ENCODE measurements at places on chromosomes 1 and 21.

DNA sequence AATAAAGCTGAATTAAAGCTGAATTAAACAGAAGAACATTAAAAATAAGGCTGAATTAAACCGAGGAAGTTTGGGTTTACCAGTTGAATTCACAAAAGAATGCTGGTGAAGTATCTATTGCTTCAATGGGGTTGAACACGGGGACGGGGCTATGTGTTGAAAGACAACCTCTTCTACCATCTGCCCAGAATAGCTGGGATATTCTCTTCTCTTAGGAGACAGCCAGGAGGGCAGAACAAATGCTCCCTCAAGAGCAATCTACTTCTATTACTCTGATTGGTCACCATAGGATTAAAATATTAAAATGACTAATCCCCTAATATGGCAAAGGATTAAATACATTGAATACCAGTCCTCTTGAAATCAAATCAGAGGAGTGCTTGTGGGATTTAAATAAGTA, 68.4 kb downstream of the LPGAT1 start:
- DNase-seq: no peak

DNA sequence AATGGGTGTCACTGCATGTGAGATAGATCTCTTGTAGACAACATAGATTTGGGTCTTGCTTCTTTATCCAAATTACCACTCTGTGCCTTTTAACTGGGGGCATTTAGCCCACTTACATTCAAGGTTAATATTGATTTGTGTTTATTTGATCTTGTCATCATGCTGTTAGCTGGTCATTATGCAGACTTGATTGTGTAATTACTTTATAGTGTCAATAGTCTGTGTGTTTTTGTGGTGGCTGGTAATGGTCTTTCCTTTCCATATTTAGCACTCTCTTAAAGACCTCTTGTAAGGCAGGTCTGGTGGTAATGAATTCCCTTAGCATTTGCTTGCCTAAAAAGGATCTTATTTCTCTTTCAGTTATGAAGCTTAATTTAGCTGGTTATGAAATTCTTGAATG, 29.6 kb downstream of the ZNF691 start:
- no peak for DNase-seq

- no peak for DNase-seq
These were observed 17.8 kb downstream of the IFFO2 start for GRCh38 chr1:18938707-18939070.

- DNase-seq: no peak
These were observed 32.8 kb upstream of the RHOU start for GRCh38 chr1:228702433-228702832.

GRCh38 chr1:168920456-168921094, 185.9 kb upstream of the ATP1B1 start:
- no peak for DNase-seq

GRCh38 chr1:79896140-79896539, 889.6 kb upstream of the ADGRL4 start:
- DNase-seq: no peak

DNA sequence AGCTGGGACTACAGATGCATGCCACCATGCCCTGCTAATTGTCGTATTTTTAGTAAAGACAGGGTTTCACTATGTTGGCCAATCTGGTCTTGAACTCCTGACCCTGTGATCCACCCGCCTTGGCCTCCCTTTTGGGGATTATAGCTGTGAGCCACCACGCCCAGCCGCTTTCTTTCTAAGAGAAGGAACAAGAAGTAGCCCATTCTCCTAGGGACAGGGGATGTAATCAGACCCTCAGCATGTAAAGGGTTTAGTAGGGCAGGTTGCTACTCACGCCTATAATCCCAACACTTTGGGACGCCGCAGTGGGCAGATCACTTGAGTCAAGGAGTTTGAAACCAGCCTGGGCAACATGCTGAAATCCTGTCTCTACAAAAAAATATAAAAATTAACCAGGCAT, 189.7 kb downstream of the TOMM20 start:
- no peak for DNase-seq

DNA sequence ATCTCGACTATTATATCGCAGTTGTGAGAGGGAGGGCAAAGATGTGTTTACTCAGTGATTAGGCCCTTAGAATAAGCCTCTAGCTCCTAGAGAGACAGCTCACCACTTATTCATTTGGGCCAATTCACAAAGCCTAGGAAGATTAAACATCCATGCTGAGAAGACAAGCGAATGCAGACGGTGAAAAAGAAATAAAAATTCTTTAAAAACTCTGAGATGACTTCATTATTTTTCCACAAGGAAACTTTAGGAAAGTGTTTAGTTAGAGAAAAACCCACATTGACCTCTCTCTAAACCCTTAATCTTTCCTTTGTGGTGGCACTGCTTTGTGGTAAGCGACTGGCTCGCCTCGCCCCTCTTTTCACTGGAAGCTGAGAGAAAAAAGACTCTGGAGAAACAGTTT, 146.8 kb upstream of the DMRTA2 start:
- no peak for DNase-seq

DNA sequence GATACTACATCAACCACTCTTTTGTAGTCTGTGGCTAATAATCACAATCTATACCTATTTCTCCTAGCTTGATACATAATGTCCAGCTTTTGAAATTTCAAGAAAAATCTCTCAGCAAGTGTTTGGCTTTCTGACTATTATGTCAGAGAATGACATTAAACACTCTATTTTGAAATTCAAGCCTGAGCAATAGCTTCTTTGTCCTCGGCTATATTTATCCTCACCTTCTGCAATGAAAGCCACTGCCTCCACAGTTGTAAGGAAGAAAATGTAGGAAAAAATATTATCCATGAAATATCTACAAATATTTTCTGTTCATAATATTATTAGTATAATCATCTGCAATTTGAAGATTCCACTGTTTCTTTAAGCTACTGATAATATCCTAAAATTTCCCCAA, 22.1 kb downstream of the LRRC7 start:
- no peak for DNase-seq

DNA sequence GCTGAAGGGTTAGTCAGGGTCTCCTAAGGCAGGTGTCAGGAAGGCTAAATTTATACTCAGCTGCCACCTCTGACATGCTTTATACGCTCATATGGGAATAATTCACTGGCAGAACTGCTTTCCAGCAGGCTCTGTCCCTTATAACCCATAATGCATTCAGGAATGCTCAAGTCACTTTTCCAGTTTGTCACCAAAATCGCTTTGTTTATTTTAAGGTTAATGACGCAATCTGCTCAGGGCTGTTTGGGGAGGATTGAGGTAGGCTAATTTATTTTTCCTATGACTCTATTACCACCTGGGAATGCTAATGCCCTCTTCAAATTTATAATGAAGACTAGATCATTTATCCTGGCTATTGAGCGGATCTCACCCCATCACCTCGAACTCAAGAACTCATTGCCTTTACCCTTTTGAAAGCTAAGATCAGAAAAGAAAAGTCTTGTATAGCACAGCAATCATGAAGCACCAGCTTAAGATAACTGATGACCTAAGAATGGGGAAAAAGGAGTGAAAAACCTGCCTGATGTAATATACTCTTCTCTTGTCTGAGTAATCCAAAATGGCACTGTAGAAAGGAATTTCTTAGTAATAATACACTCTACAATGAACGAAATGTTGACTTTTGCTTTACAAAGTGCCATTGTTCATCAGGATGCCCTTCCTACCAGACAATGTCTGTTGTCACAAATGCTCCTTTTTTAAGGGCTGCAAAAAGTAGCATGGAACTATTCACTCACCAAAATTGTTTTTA, 97.9 kb upstream of the EXO1 start:
- no peak for DNase-seq

DNA sequence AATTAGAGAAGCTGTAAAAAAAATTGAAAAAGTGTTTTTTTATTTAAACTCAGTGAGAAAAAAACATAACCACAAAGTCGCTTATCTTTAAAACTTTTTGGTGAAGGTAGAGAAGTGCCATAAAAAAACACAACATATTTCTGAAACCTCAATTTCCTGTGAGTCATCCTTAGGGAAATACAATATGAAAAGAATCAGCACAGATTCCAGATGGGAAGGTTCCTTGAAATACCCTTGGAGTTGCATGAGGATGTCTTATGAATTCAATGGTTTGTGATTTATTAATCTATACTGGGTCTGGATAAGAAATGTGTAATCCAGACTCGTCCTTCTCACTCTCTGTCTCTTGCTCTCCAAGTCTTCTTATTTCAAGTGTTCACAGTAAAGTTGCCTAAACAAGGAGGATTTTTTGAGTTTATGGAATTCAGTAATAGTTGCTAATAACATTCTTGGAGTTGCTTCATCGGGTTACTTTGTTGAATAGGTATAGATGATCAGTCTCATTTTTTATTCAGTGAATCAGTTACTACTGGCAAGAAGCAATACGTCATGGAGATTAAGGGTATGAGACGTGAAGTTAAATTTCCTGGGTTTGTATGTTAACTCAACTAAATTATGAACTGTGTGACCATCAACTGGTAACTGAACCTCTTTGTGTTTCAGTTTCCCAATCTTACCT, 191.4 kb downstream of the KCNK2 start:
- no peak for DNase-seq
